IMR-90 (cell line): ENCODE measurements at places on chromosomes 4 and X. TPM values are rescaled to one million over a fixed set of nuclear protein-coding genes. Genes with fewer than 3 reads are reported as not detected.

GRCh38 chr4:38534344-38535045, 129.5 kb upstream of the KLF3 start:
- H3K27me3 ChIP-seq = peaks cover 11% of the 10 kb centered on the region
- no peaks in the 10 kb centered on the region for H3K36me3 ChIP-seq
- DNase-seq = no peak
- H3K4me1 ChIP-seq = no peaks in the 10 kb centered on the region

FAM47A gene
- not detected in 2 replicates for total RNA-seq

TCEAL2 gene
- total RNA-seq = not detected in 2 replicates

SHISA3 gene
- total RNA-seq = under 0.01 and 0.18 TPM in 2 replicates

- H3K4me3 ChIP-seq = no peak overlapping the region
- H3K27ac ChIP-seq = no peak overlapping the region
- no peaks in the 10 kb centered on the region for H3K36me3 ChIP-seq
- DNase-seq = no peak
- no peaks in the 10 kb centered on the region for H3K4me1 ChIP-seq
Observed at GRCh38 chr4:42658261-42658660, 1.4 kb upstream of the ATP8A1 start.

CWH43 gene
- total RNA-seq = not detected in 2 replicates

GRCh38 chrX:66553973-66554372, 84.9 kb downstream of the EDA2R start:
- H3K27me3 ChIP-seq = no peaks in the 10 kb centered on the region
- no peak overlapping the region for H3K27ac ChIP-seq
- no peak for DNase-seq
- no peak overlapping the region for H3K4me3 ChIP-seq

GRCh38 chr4:77360451-77360850, 203.4 kb downstream of the CCNG2 start:
- no peaks in the 10 kb centered on the region for H3K36me3 ChIP-seq
- no peak overlapping the region for H3K4me3 ChIP-seq
- no peak overlapping the region for H3K27ac ChIP-seq

DNA sequence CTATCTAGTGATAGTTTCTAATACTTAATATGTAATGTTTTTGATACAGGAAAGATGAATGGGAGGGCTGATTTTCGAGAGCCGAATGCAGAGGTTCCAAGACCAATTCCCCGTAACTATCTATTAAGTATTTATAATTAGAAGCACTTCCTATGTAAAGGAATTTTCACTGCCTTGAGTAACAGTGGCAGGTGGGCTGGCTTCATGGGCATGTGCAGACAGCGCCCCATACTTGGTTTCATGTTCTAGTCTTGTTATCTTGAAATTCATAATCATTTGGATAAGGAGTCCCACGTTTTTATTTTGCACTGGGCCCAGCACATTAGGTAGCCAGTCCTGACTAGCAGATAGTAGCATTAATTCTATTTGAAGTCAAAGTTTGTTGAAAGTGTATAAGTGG, 1.7 kb downstream of the OCIAD1 start:
- no peaks in the 10 kb centered on the region for H3K4me1 ChIP-seq
- no peak for DNase-seq
- no peak overlapping the region for H3K4me3 ChIP-seq
- no peak overlapping the region for H3K27ac ChIP-seq
- peaks cover 25% of the 10 kb centered on the region for H3K36me3 ChIP-seq
- no peaks in the 10 kb centered on the region for H3K27me3 ChIP-seq

ATP8A1 gene
- total RNA-seq = 0.36 and 0.83 TPM in 2 replicates

DUSP9 gene
- under 0.01 TPM in 2 replicates for total RNA-seq

ZMAT1 gene
- not detected in 2 replicates for total RNA-seq

NDST4 gene
- total RNA-seq = not detected in 2 replicates

DNASE1L1 gene
- total RNA-seq = 42.5 and 51.4 TPM in 2 replicates

- H3K4me1 ChIP-seq = no peaks in the 10 kb centered on the region
- H3K27ac ChIP-seq = no peak overlapping the region
- no peak for DNase-seq
- no peaks in the 10 kb centered on the region for H3K36me3 ChIP-seq
- no peak overlapping the region for H3K4me3 ChIP-seq
Observed at GRCh38 chr4:43274376-43274775, 381.9 kb downstream of the GRXCR1 start.

GRCh38 chr4:155529716-155530115, 136.9 kb upstream of the GUCY1A1 start:
- H3K36me3 ChIP-seq = no peaks in the 10 kb centered on the region
- no peak overlapping the region for H3K27ac ChIP-seq
- no peak for DNase-seq
- no peaks in the 10 kb centered on the region for H3K4me1 ChIP-seq

GRCh38 chrX:12946406-12946805, 28.5 kb upstream of the TMSB4X start:
- no peaks in the 10 kb centered on the region for H3K27me3 ChIP-seq
- peaks cover 14% of the 10 kb centered on the region for H3K4me1 ChIP-seq
- no peak overlapping the region for H3K4me3 ChIP-seq
- DNase-seq = no peak
- H3K27ac ChIP-seq = no peak overlapping the region

PCDH7 gene
- total RNA-seq = 42.8 and 44.1 TPM in 2 replicates
